ENCODE measurements at places on chromosomes 7 and 10.

- no peak for DNase-seq
Observed at GRCh38 chr10:77636282-77636966, 1.2 kb downstream of the KCNMA1 start.

- no peak for DNase-seq
Observed at GRCh38 chr10:78222096-78222790, 188.6 kb downstream of the RPS24 start.

- no peak for DNase-seq
Observed at GRCh38 chr7:104153287-104153686, 54.5 kb downstream of the ORC5 start.

GRCh38 chr7:38222481-38223096, 44.5 kb downstream of the STARD3NL start:
- no peak for DNase-seq

- no peak for DNase-seq
Observed at GRCh38 chr7:40402661-40403060, 267.9 kb downstream of the SUGCT start.

GRCh38 chr10:104897696-104898095, 256.6 kb downstream of the SORCS3 start:
- DNase-seq, result no peak

GRCh38 chr10:129896860-129897200, 67.2 kb downstream of the EBF3 start:
- DNase-seq, result no peak

DNA sequence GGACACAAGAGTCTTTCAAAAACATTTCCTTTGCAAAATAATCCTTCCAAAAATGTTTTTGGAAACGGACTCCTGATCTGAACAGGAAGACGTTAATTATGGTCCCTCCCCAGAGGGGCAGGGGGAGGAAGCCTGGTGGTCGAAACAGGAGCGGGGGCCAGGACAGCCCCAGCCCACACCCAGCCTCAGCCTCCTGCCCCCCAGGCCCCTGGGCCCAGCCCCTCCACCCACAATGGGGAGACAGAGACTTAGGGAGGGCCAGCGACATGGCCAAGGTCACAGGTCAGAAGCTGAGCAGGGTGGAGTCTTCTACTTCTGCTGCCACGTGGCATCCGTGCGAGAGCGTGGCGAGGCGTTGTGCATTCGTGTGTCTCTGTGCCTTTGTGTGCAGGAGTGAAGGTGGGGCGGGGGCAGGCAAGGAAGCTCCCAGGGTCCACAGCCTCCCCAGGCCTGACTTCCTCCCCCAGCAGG, 14.0 kb upstream of the GRIFIN start:
- no peak for DNase-seq
